Caco-2 (cell line): ENCODE measurements at places on chromosomes 3 and 15.

GRCh38 chr15:34655326-34655725 lies 71.9 kb upstream of the GOLGA8B start:
- no peak overlapping the region for H3K4me3 ChIP-seq
- no peaks in the 10 kb centered on the region for H3K4me1 ChIP-seq
- no peak for DNase-seq
- H3K36me3 ChIP-seq = no peaks in the 10 kb centered on the region
- H3K27me3 ChIP-seq = no peaks in the 10 kb centered on the region

GRCh38 chr15:75023872-75024636 lies 664 bp downstream of the PPCDC start:
- DNase-seq = no peak
- H3K36me3 ChIP-seq = no peaks in the 10 kb centered on the region
- no peaks in the 10 kb centered on the region for H3K27me3 ChIP-seq
- H3K4me3 ChIP-seq = peak overlapping the region; percentile 94

DNA sequence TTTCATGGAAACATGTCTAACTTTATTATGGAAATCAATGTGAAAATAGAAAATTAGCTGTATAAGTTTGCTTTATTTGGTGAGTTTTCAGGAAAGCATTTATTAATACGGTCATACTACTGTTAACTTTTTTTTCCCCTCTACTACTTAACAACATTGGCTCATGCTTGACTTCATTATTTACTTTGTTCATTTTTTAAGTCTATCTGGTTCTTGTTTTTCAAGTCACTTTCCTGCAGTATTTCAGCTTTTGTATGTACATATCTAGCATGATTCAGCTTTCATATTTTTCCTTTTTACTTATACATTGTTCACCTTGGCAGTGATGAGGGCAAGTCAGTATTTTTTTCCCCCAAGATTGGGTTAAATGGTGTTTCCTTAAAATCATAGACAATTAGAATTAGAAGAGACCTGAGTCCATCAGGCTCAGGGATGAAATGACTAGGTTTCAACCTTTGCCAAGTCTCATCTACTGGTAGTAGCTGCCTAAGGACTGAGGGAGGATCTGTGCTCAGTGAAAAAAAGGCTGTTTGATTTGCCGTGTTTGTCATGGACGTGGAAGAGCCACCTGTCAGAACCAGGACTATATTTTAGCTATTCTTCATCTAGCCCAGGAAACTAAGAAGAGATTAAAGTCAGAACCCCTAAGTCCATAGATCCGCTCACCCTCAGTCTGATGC lies 15.4 kb downstream of the TMOD3 start:
- peaks cover 55% of the 10 kb centered on the region for H3K4me1 ChIP-seq
- H3K27me3 ChIP-seq = no peaks in the 10 kb centered on the region
- DNase-seq = no peak
- H3K4me3 ChIP-seq = no peak overlapping the region
- H3K27ac ChIP-seq = peak overlapping the region; percentile 62
- no peaks in the 10 kb centered on the region for H3K36me3 ChIP-seq

- no peaks in the 10 kb centered on the region for H3K4me1 ChIP-seq
- no peaks in the 10 kb centered on the region for H3K27me3 ChIP-seq
- no peak overlapping the region for H3K27ac ChIP-seq
- no peaks in the 10 kb centered on the region for H3K36me3 ChIP-seq
- DNase-seq = no peak
- H3K4me3 ChIP-seq = no peak overlapping the region
Measured at GRCh38 chr3:171108066-171108465, 81.5 kb upstream of the SLC2A2 start.

GRCh38 chr15:68770216-68770615 lies 50.5 kb downstream of the ANP32A start:
- DNase-seq = no peak
- H3K36me3 ChIP-seq = no peaks in the 10 kb centered on the region
- no peaks in the 10 kb centered on the region for H3K27me3 ChIP-seq
- H3K4me1 ChIP-seq = no peaks in the 10 kb centered on the region

DNA sequence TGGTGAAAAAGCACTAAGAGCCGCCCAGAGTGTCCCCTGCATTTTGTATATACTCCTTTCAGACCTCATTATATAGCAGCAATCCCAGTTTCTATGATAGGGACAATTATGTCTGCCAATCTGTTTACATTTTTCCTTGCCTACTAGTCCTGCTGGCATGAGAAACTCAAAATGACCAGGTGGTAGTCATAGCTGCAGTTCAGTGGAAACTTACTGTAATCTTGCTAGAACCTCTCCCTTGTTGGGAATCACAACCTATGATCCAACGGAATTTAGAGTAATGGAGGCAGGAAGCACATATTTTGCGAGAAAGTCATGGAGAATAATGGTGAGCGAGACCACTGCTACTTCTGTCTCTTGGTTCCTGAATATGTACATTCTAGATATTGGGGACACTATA lies 28.6 kb upstream of the MINAR1 start:
- no peak overlapping the region for H3K4me3 ChIP-seq
- no peak overlapping the region for H3K27ac ChIP-seq
- DNase-seq = no peak
- H3K27me3 ChIP-seq = no peaks in the 10 kb centered on the region
- no peaks in the 10 kb centered on the region for H3K36me3 ChIP-seq
- H3K4me1 ChIP-seq = no peaks in the 10 kb centered on the region

DNA sequence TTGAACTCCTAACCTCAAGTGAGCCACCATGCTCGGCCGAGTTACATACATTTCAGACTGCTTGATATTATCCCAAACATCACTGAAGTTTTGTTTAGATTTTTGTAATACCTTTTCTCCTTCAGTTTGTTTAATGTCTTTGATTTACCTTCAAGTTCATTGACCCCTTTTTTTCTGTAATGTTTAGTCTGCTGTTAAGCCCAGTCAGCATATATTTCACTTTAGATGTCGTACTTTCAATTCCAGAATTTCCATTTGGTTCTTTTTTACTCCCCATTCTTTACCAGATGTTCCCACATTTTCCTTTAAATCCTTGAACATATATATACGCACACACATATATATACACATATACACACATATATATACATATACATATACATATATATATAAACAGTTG lies 59.1 kb upstream of the CTDSPL2 start:
- DNase-seq = no peak
- no peaks in the 10 kb centered on the region for H3K27me3 ChIP-seq
- H3K4me1 ChIP-seq = no peaks in the 10 kb centered on the region
- no peak overlapping the region for H3K4me3 ChIP-seq
- no peak overlapping the region for H3K27ac ChIP-seq
- H3K36me3 ChIP-seq = no peaks in the 10 kb centered on the region

GRCh38 chr15:75695634-75696310 lies 16.9 kb downstream of the CSPG4 start:
- H3K27ac ChIP-seq = no peak overlapping the region
- no peak overlapping the region for H3K4me3 ChIP-seq
- H3K27me3 ChIP-seq = no peaks in the 10 kb centered on the region
- H3K4me1 ChIP-seq = no peaks in the 10 kb centered on the region
- H3K36me3 ChIP-seq = no peaks in the 10 kb centered on the region

DNA sequence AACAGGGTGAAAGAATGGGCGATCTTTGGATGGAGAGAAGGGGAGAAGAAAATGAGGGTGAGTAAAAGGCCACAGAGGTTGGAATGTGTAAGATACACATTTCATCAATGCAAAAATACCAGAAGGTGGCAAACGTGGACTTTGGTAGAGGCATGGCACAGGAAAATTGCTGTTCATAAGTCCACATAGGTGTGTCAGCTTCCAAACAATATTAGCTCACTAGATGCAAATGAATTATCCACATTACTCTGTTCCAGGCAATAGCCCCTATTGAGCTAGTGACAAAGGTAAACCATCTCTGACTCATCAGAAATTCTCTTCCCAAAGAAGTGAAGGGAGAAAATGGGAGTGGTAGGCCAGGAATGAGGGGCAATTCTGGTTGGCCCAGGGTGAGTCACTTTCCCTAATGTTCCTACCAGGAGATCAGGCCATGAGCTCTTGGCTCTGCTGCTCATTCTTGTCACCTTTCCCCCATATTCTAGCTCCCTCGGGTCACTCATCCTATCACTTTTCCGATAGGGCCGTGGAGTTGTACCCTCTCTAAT lies 19.9 kb downstream of the ACKR2 start:
- H3K4me1 ChIP-seq = peaks cover 36% of the 10 kb centered on the region
- H3K27ac ChIP-seq = peak overlapping the region; percentile 32
- H3K36me3 ChIP-seq = no peaks in the 10 kb centered on the region
- H3K27me3 ChIP-seq = no peaks in the 10 kb centered on the region

DNA sequence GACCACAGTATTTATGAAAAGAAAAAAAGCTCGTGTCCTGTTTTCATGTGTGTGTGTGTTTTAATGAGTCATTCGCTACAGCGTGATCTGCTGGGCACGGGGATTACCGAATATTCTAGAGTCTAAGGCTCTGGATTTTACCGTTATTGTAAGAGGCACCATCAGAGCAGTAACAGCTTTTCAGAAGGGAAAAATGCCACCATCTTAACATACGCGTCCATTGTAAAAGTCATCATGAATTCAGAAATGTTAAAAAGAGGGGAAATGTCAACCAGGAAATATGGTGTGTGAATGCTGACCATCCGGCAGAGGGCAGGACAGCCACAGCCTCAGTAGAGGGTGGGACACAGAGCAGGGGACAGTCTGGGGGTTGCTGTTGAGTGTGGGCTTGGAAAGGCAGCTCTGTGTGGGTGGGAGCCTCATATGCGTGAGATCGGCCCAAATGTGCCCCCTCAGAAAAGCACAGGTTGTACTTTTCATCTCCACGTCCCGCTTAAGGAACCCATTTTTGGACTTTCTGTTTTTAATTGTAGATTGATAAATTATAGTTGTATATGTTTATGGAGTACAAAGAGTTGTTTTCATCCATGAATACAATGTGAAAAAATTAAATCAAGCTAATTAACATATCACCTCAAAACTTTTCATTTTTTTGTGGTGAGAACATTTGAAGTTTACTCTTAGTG lies 69.6 kb downstream of the ASB7 start:
- peak; percentile 66 for DNase-seq
- H3K27me3 ChIP-seq = no peaks in the 10 kb centered on the region
- no peaks in the 10 kb centered on the region for H3K36me3 ChIP-seq
- H3K4me3 ChIP-seq = no peak overlapping the region
- no peak overlapping the region for H3K27ac ChIP-seq
- 0 out of 2 replicates have a peak, but pooled peaks cover 4% of the 10 kb centered on the region for H3K4me1 ChIP-seq

GRCh38 chr3:37992271-37993066 lies 1.9 kb downstream of the VILL start:
- no peaks in the 10 kb centered on the region for H3K27me3 ChIP-seq
- no peaks in the 10 kb centered on the region for H3K36me3 ChIP-seq
- peak overlapping the region; percentile 100 for H3K27ac ChIP-seq

DNA sequence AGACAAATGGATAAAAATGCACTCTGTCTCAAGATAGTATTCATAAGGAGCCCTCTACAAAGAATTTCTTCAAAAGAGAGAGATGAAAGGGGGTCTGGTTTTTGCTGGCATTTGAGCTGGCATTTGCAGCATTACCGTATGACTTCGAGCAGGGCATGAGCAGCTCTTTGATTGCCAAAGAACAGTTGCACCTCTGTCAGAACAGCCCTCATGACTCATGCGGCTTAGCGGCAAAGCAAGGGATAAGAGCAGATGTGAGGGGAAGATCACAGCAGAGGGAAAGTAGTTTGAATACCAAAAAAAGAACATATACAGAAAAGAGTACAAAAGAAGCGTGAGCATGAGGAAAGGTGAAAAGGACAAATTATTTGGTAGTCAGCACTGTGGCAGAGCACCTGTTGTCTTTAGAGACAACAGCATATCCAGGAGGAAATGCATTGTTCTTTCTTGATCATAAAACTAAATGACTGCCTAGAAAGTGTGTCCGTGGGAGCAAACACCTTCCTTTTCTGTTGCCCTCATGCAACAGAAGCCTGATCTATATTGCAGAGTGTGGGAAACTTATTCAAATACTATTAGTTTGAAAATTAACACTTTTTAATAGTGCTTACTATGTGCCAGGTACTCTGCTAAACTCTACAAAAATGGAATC lies 80.5 kb upstream of the SLC24A5 start:
- H3K27me3 ChIP-seq = no peaks in the 10 kb centered on the region
- no peaks in the 10 kb centered on the region for H3K4me1 ChIP-seq
- no peak for DNase-seq

- DNase-seq = no peak
- no peak overlapping the region for H3K27ac ChIP-seq
- H3K4me3 ChIP-seq = no peak overlapping the region
- H3K36me3 ChIP-seq = no peaks in the 10 kb centered on the region
- H3K4me1 ChIP-seq = no peaks in the 10 kb centered on the region
- H3K27me3 ChIP-seq = no peaks in the 10 kb centered on the region
Measured at GRCh38 chr3:178491751-178492150, 44.5 kb upstream of the KCNMB2 start.

DNA sequence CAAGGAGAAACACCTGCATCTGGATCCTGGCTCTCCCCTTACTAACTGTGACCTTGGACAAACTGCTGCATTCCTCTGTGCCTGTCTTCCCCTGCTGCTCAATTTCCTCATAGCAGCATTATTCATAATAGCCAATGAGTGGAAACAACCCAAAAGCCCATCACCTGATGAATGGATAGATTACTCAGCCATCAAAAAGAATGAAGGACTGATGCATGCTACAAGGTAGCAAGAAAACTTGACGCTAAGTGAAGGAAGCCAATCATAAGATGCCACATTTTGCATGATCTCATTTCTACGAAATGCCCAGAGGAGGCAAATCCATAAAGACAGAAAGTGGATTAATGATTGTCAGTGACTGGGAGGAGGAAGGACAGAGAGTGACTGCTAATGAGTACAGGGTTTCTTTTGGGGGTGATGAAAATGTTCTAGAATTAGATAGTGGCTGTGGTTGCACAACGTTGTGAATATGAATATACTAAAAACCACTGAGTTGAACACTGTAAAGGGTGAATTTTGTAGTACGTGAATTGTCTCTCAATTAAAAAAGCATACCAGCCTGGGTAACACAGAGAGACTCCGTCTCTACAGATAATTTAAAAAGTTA lies 11.2 kb downstream of the IGDCC4 start:
- no peaks in the 10 kb centered on the region for H3K36me3 ChIP-seq
- H3K27me3 ChIP-seq = no peaks in the 10 kb centered on the region
- H3K4me3 ChIP-seq = no peak overlapping the region
- DNase-seq = no peak

DNA sequence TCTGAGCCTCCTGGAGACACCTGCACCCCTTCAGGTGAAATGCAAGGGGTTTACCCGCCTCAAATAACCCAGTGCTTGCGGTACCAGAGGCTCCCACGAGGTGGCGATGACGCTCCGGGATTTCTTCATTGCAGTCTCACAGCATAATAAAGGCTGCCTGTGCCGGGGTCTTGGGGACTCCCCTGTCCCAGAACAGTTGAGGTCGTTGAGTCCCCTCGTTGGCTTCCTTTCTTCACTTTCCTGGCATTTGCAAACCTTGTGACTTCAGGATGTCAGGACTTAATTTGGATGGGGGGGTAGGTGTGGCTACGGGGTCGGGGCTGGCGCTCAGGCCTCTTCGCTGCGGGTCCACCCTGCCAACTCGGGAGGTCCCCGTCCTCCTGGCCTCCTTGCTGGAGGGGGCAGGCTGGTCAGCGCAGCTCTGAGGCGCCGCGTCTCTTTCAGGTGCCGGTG lies 1.3 kb downstream of the GNAT1 start:
- no peaks in the 10 kb centered on the region for H3K36me3 ChIP-seq
- no peak overlapping the region for H3K27ac ChIP-seq
- no peaks in the 10 kb centered on the region for H3K27me3 ChIP-seq
- H3K4me1 ChIP-seq = peaks cover 20% of the 10 kb centered on the region
- no peak overlapping the region for H3K4me3 ChIP-seq

GRCh38 chr3:172138792-172139507 lies 99.6 kb downstream of the FNDC3B start:
- H3K4me1 ChIP-seq = peaks cover 76% of the 10 kb centered on the region
- no peaks in the 10 kb centered on the region for H3K36me3 ChIP-seq
- no peak for DNase-seq
- no peak overlapping the region for H3K4me3 ChIP-seq
- no peaks in the 10 kb centered on the region for H3K27me3 ChIP-seq
- no peak overlapping the region for H3K27ac ChIP-seq

GRCh38 chr15:88057836-88058235 lies 198.7 kb downstream of the NTRK3 start:
- H3K27ac ChIP-seq = no peak overlapping the region
- H3K4me3 ChIP-seq = no peak overlapping the region
- no peaks in the 10 kb centered on the region for H3K36me3 ChIP-seq
- no peaks in the 10 kb centered on the region for H3K27me3 ChIP-seq
